ENCODE measurements at places on chromosomes 13 and 19.

- no peak for DNase-seq
Observed at GRCh38 chr19:49713236-49713845, 22.4 kb downstream of the CPT1C start.

GRCh38 chr13:32894589-32895001 is 121.6 kb upstream of the KL start:
- no peak for DNase-seq

- DNase-seq, result no peak
Observed at GRCh38 chr19:31269425-31270127, 79.7 kb downstream of the TSHZ3 start.

GRCh38 chr13:30984620-30985019 is 52.2 kb downstream of the TEX26 start:
- no peak for DNase-seq

- no peak for DNase-seq
Observed at GRCh38 chr13:29847501-29847983, 2.9 kb downstream of the UBL3 start.

DNA sequence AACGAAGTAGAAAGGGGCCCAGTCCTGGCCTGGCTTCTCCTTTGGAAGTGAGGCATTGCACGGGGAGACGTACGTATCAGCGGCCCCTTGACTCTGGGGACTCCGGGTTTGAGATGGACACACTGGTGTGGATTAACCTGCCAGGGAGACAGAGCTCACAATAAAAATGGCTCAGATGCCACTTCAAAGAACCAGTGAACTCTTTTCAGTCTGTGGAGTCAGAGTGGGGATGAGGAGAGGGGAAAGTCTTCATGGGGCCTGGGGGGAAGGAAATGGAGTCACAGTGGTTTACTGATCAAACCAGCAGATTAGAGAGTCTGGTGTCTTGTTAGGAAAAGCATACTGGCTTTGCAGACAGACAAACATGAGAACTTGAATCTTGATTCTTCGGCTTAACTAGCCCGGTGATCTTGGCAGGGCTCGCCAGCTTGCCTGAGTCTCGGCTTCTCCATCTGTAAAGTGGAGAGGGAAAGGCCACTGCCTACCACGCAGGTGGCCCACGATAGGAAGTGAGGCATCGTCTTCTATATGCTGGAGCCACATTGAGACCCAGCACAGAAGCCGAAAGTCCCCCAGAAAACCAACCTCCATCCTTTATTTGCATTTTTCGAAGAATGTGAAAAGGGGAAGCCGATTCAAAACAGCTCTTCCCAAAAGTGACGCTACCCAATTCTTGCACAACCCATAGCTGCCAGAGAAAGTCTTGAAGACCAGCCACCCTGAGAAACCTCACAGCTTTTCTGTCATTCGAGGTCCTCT is at the start of gene FFAR1:
TSS of gene FFAR1 (plus strand) at position 732 of the 759 bp plus-strand sequence. CDS start 3,650 bp downstream, outside the sequence.
- no peak for DNase-seq

DNA sequence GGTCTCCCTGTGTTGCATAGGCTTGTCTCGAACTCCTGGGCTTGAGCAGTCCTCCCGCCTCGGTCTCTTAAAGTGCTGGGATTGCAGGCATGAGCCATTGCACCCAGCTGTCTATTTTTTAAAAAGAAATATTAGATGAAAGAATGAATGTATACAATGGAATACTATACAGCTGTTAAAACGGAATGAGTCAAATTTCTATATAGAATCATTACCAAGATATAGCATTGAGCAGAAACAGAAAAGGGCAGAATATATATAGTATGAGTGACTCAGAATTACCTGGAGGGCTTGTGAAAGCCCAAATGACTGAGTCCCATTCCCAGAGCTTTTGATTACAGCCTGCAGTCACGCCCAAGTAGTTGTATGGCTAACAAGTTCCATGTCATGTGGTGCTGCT is 4.4 kb downstream of the DACT3 start:
- DNase-seq, result no peak
